ENCODE measurements at places on chromosomes 12 and 14.
A peak's percentile ranks its signal among the peaks of the same experiment; 100 is the strongest.

GRCh38 chr12:71867131-71867530 lies 27.6 kb downstream of the TBC1D15 start:
- DNase-seq: no peak

- DNase-seq: no peak
These were observed 6.7 kb upstream of the DERA start for GRCh38 chr12:15904378-15904920.

DNA sequence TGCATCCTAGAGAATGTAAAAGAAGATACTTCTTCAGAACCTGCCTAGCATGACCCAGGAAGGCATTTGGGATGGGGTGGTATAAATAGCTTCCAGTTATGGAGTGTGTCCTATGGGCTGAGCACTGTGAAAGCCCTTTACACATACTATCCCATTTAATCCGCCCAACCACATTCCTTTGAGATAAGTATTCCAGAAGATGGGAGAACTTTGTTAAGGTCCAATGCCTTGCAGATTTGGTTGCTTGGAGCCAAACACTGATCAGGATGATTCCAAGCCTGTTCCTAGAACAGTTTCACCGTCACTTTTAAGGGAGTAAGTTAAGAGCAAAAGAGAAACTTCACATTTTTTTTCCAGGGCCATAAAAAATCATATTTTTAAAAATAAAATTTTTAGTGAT lies 82.5 kb upstream of the CLMN start:
- no peak for DNase-seq

- DNase-seq: no peak
These were observed 6.0 kb downstream of the KRT75 start for GRCh38 chr12:52428121-52428520.

DNA sequence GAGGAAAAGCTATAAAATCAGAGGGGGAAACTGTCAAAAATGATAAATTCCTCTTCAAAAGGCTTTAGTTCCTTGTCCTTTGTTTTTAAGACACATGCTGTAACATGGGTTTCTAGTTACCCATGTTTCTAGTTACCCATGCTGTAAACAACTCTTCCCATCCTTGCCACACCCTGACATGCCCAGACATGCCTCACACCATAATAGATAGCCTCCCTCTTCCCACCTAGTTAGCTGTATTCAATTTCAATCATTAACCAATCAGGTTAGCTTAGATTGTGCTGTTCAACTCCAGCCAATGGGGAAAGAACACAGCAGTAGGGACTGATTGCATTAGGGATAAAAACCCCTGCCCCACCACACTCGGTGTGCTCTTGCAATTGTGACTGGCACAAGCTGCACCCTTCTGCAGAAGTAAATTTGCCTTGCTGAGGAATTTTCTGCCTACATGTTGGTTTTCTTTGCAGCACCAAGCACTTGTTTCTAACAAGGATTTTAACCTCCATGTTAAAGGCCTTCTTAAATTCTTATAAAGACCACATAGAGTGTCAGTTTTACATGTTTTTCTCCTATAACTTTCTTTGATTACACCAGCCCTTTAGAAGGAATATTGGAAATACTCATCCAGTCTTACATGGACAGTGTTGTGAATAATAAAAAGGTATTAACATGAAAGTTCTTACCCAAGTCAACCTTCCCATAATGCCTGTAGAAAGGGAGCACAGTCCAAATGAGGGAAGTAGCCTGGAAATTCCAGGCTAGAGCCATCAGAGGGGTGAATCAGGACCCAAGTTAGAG lies 32.5 kb upstream of the LALBA start:
- DNase-seq: no peak

DNA sequence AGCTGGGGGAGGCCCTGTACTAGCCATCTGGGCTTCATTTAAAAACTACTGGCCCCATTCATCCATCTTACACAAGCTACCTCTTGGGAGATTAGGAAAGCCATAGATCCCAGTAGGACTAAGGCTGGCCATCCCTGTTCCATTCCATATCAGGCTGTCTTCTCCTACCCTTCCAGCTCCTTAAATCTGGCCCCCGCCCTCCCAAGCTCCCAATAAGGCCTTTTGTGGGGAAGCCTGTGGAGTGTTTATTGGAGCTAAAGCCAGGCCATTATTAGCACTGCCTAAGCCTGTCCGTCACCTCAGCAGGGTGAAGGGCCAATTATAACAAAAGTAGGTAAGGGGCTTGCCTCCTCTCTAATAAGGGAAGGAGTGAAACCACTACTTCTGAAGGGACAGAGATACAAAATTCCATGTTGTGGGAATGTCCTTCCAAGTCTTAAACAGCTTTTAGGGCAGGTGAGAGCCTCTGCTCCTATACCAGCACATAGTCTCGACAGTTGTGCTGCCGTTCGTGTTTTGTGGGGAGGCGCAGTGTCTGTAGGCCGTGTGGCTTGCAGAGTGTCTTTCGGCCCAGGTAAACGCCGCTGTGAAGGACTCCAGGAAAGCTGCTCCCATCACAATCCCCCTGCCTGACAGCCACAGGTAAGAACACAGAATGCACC lies 3.7 kb downstream of the MYL6 start:
- DNase-seq: no peak

DNA sequence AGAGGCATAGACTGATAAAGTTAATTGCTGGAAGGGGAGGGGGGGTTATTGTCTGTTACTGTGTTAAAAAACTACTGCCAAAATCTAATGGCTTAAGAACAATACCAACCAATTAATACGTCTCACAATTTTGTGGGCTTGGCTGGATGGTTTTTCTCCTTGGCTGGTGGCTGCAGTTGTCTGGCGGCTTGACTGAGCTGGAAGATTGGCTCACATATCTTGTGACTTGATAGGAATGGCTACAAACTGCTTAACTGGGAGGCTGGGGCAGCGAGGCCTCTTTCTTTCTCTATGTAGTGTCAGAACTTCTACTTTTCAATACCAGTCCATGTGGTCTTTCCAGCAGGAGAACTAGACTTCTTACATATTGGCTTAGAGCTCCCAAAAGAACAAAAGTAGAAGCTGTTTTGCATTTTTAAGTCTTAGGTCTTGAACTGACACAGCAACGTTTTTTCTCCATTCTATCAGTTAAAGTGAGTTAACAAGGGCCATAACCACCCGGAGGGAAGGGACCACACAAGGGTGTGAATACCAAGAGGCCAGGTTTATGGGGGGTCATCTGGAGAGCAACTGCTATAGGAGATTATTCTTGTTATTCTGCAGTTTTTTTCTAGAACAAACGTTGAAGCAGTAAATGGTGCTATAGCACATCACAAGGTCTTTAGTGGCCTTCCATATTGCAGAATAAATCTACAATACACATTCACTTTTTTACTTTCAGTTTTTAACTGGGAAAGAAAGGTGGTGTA lies 46.9 kb downstream of the ZDHHC17 start:
- DNase-seq: peak; percentile 31

- no peak for DNase-seq
These were observed 47.7 kb upstream of the FAM181A start for GRCh38 chr14:93879362-93879983.

DNA sequence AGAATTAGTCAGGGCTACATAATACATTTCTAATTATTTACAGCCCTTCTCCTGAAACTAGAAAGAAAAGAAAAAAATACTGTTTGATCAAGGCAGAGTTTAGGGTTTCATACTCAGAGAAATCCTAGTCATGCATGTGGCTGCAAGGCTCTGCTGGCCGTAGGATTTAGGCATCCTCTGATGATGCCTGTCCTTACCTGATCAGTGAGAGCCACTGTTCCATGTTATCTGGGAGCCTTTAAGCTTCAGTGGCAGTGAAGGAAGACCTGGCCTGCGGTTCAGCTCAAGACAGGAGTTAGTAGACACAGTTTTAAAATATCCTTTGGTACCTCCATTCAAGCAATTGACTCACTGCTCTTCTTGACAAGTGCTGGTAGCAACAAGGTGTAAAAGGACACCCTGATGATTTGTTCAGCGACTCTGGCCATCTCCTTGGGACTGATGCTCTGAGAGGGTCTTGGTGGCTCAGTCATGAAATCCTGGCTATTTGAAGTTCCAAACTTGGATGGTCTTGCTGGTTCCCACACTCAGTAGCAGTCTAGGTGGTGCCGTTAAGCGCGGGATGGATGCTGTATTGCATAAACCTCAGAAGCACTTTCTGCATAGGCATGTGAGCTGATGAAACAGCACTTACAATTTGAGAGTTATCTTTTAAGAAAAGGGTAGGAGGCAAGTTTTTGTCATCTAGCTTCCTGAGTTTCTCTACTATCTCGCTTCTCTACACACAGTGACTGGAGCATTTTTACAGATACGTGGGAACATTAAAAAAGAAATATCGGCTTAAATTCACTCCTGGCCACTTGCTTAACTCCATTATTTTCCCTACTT lies 162.0 kb downstream of the SAMD4A start:
- DNase-seq: no peak

DNA sequence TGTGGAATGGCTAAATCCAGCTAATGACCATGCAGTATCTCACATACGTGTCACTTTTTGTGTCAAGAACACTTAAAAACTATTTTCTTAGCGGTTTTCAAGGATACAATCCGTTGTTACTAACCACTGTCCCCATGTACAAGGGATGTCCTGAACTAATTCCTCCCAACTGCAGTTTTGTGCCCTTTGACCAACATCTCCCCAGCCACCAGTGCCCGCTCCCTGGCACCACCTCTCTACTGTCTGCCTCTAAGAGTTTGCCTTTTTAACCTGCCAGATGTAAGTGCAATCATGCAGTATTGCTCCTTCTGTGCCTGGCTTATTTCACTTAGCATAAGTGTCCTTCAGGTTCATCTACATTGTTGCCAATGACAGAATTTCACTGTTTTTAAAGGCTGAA lies 315.7 kb downstream of the TMEM121 start:
- DNase-seq: no peak

- no peak for DNase-seq
These were observed 37.5 kb downstream of the GALC start for GRCh38 chr14:87955501-87955900.

All from globus pallidus (tissue), 1 donor.